ENCODE measurements at places on chromosomes 1 and 21. TPM values are rescaled to one million over a fixed set of nuclear protein-coding genes. Genes with fewer than 3 reads are reported as not detected.

The TAS1R3 gene
- total RNA-seq = not detected

The CHI3L2 gene
- total RNA-seq = 9.5 TPM

The CCDC30 gene
- total RNA-seq = 3.4 TPM

The TFAP2E gene
- 0.64 TPM for total RNA-seq

The MPC2 gene
- 29.8 TPM for total RNA-seq

The CFAP57 gene
- 0.88 TPM for total RNA-seq

The TEDDM1 gene
- total RNA-seq = not detected

The OR2W3 gene
- not detected for total RNA-seq

The PTGFR gene
- total RNA-seq = 2.3 TPM

The TMPRSS2 gene
- total RNA-seq = not detected

The GNB1 gene
- 108 TPM for total RNA-seq

The DCDC2B gene
- not detected for total RNA-seq

The FAM177B gene
- 2.3 TPM for total RNA-seq

The FCRL6 gene
- total RNA-seq = 0.98 TPM

The TSPAN1 gene
- total RNA-seq = 0.48 TPM

The BARHL2 gene
- not detected for total RNA-seq

The TMEM125 gene
- total RNA-seq = not detected

The LCE3D gene
- not detected for total RNA-seq

The KLHDC8A gene
- total RNA-seq = not detected

The CTNNBIP1 gene
- total RNA-seq = 37.9 TPM

Data from breast epithelium (tissue), 4 donors.